ENCODE measurements at places on chromosomes 3 and 15.

DNA sequence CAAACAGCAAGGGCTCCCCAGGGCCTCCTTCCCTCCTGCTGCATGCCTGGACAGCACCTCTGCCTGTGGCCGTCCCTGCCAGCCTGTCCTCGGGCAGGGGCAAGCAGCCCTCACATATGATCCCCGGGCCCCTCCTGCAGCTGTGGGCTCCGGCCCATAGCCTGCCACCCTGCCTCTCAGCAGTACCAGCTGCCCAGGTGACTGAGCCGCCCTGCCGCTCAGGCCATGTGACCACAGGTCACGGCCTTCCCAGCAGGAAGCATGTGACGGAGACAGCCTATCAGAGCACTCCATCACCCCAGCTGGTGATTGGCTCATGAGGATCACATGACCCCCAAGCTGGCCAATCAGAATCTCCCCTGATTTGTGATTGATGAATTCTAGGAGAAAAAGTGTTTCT lies 23.9 kb downstream of the ALDH1L1 start:
- no peak for DNase-seq

DNA sequence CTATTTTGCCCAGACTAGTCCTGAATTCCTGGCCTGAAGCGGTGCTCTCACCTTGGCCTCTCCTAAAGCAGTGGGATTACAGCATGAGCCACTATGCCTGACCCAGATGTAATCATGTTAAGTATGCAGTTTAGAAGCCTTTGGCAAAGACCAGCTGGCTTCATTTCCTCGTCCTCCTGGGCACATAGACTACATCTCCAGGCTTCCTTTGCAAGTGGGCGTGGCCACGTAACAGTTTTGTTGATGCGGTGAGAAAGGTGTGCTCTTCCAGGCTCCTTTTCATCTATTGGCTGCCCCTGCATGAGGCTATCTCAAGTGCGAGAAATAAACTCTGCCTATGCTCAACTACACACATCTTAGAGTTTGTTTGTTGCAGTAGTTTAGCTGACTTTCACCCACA lies 13.0 kb downstream of the SV2B start:
- DNase-seq = no peak

GRCh38 chr3:59163953-59164352 lies 114.1 kb upstream of the CFAP20DC start:
- no peak for DNase-seq

GRCh38 chr3:14923476-14923875 lies 23.9 kb upstream of the NR2C2 start:
- DNase-seq = no peak

DNA sequence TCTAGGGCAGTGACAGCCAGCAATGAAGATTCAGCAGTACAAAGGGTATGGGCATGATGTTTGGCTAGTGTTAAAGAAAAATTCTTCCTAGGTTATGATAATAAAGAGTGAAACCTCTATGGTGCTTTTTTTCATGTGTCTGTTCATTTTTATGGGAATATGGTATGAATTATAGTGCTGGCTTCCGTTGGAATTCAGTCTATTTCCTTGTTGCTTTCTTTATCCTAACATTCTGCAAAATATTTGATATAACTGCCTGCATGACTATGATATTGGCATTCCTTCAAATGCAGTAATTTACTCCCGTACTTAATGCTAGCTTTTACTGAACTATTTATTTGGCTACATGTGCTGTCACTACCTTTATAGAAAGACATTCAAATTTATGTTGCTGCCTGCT lies 57.6 kb upstream of the ATP11B start:
- DNase-seq = no peak

- DNase-seq = no peak
Observed at GRCh38 chr3:124883766-124884473, 3.2 kb downstream of the ITGB5 start.

GRCh38 chr3:144287001-144287400 lies 315.4 kb downstream of the DIPK2A start:
- no peak for DNase-seq

DNA sequence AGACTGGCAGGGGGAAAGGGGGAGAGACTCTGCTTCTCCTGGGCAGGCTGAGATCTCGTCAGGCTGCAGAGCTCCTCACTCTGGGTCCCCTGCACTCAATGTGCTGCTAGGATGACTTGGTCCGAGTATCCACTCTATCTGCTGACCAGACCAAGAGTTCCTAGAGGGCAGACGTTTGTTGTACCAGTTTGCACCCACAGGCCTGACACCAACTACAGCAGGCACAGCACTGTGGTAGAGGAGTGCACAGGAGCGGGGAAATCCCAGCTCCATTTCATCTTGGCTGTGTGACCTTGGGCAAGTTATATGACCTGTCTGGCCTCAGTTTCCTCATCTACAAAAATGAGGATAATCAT lies 29.0 kb downstream of the CCDC12 start:
- no peak for DNase-seq

DNA sequence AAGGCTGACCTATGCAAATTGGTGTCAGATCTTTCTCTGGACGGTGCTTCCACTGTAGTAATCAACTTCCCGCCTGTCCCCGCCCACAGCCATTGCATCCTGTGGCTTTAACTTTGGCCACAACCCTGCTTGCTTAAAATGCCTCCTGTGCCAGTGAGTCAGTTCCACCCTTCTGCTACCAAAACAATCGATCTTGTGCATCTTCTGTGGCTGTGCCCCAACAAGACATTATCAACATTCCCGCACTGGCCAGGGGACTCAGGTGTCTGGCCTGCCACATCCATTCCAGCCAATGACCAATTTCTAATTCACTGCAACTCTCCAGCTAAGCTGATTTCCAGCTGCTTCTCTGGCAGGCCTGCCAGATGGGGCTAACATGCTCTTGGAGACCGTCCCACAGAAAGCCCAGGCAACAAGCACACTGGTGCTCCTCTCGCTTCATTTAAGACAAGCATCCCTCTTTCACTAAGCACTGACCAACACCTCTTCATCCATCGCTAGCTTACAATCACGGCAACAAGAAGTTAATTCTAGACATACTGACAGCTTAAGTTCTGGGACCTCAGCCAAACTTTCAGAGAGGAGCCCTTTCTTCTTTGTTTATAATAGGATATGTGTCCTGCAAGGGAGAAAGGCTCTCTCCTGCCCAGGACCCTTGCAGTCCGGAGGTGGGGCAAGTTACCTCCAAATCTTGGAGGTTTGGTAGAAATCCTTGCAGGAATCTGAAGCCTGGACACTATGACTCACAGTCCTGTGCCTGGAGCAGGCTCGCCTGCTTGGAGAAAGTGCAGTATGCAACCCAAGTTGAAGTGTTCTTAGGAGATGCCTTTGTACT lies 6.7 kb downstream of the CA12 start:
- no peak for DNase-seq

DNA sequence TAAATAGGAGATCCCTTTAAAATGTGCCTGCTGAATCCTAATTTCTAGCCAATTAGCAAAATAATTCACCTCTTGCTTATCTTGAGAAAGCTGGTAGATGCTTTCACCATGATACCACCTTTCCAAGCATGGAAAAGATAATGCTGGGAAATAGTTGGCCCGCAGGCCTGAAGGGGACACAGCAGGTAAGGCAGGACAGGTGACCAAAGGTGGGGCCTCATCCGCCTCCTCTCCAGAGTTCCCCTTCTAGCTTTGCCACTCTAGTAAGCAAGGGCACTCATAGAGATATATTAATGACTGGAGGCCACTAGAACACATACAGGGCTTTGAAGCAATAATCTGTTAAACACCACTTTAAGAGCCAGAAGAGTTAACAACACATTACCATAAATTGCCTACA lies 45.5 kb downstream of the SATB1 start:
- DNase-seq = no peak

DNA sequence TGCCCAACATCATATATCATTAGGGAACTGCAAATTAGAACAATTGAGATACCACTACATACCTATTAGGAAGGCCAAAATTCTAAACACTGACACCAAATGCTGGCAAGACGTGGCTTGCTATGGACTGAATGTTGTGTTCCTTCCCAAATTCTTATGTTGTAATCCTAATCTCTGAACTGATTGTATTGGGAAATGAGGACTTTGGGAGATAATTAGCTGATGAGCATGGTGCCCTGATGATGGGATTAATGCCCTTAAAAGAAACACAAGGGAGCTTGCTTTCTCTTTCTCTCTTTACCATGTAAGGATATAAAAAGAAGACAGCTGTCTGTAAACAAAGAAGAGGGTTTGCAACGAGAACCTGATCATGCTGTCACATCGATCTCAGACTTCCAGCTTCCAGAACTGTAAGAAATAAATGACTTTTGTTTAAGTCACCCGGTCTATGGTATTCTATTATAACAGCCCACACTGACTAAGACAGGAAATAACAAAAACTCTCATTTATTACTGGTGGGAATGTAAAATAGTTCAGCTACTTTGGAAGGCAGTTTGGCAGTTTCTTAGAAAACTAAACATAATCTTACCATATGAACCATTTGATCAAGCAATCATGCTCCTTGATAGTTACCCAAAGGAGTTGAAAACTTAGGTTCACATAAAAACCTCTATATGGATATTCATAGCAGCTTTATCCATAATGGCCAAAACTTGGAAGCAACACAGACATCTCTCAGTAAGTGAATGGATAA lies 458.3 kb upstream of the CBLB start:
- no peak for DNase-seq

DNA sequence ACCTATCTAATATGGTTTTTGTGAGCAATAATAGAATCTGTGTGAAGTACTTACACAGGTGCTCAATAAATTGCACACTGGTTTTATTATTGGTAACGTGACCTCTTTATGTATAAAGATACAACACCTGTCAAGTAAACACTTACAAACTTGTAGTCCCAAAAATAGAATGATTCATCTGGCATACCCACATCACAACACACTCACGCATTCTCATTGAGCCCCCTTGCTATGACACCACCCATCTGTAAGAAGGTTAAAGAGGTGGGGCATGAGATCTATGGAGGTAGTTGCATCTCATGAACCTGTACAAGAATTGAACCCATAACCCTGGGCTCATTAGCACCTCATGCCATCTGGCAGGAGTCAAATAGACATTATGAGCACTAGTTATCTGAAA lies 134.9 kb upstream of the THBS1 start:
- no peak for DNase-seq

GRCh38 chr15:92149465-92149864 lies 244.2 kb upstream of the ST8SIA2 start:
- DNase-seq = no peak

DNA sequence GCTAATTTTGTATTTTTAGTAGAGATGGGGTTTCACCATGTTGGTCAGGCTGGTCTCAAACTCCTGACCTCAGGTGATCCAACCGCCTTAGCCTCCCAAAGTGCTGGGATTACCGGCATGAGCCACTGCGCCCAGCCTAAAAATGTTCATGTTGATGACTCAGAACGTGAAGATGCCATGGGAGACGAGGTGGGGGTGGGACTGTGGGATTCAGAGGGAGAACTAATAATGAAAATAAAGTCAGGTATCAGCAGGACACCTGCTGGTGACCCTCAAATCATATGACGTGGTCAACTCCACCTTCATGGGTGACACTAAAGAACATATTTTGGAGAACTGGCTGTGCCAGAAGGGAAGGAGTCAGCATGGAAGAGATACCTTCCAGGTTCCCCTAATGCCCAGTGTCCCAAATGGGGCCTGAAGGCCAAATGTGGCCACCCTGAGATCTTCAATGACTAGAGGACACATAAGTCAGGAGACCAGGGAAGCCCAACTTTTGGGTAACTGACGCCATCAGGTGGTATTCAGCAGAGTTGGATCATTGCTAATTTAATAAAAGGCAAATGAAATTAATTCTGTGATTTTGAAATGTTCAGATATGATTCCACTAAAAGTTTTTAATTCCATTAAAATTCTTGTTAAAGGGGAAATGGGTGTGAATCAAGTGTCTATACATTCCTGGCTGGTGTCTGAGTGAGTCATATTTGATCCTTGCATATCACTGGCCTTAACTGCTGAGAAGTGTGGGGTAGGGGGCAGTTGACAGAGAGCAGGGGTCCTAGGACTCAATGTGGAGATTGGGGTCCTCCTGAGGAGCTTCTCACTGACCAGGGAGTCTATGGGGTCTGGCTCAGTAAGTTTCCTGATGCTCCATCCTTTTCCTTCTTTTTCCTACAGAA lies 88.6 kb upstream of the GSK3B start:
- no peak for DNase-seq

GRCh38 chr3:164479978-164480377 lies 598.3 kb downstream of the SI start:
- no peak for DNase-seq

- no peak for DNase-seq
Observed at GRCh38 chr15:57996561-57996960, 69.0 kb downstream of the ALDH1A2 start.

- no peak for DNase-seq
Observed at GRCh38 chr3:138384531-138384930, 36.2 kb downstream of the MRAS start.

GRCh38 chr3:123411340-123412040 lies 37.4 kb downstream of the ADCY5 start:
- DNase-seq = no peak

GRCh38 chr3:159260049-159260662 lies 458.3 kb downstream of the MFSD1 start:
- no peak for DNase-seq

DNA sequence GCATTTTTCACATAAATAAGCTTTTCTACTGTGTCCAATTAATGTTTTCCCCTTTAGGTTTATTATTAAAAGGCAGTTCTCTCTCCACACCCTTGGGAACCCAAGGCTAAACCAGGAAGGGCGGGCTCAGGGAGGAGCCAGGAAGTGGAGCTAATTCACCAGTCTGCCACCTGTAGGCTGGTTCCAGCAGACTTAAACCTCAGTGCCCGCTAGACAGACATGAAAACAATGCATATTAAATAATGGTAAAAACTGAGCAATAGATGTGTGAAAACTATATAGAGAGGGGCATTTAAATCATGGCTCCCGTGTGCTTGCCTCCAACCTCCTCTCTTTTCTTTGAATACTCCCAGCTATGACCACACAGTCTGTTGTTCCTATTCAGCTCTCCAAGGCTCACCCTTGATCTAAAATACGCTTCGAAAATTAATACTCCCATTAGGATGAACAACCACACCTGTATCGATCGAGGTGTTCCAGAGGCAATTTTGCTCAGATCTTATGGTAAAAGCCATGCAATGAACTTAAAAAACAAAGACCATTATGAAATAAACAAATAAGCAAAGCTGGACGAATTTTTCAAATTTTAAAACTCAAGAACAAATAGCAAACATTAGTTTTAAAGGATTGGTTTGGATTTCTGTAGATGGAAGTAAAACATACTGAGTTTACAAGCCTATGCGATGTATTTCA lies 253.3 kb downstream of the TJP1 start:
- no peak for DNase-seq

DNA sequence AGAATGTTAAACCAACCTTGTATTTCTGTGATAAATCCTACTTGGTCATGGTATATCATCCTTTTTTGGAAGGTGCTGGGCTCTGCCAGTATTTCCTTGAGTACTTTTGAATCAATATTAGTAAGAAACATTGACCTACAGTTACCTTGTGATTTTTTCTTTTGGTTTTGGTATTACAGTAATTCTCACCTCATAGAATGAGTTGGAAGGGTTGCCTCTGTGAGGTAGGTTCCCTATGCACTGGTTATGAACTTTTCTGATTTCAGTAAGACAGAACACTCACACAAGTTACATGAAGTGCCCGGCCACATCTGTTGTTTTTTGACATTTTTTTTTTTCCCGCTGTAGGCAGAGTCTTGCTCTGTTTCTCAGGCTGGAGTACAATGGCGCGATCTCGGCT lies 20.0 kb downstream of the PCCB start:
- no peak for DNase-seq
